Esophagus squamous epithelium (tissue), 5 donors: ENCODE measurements at places on chromosomes 5 and 9.

DNA sequence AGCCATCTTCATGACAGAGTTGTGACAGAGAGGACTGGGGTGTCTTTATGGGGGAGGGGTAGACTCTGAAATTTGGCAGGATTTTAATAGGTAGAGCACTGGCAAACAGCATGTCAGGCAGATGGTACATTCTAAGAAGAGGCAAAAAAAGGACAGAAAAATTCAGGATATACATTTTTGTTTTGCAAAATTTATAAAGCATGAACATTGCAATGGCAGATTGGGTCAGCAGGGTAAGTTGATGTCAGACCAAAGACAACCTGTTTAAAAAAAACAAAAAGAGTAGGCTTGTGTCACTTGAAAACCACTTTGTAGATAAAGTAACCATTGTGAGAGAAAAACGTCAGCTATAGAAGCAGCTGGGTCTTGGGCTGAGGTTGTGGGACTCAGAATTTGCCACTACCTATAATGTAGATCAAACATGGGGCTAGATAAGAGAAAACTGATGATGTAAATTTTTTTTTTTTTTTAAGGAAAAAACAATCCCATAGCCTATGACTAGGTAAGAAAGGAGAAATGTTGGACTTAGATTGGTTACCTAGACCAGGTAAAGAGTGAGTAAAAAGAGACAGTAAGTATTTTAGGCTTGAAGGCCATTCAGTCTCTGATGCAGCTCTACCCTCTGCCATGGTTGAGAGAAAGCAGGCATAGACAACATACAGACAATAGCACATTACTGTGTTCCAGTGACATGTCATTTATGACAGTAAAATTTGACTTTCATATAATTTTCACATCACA lies 8.3 kb downstream of the CAMK4 start:
- no peak for DNase-seq

GRCh38 chr9:14661421-14662059 lies 31.7 kb downstream of the ZDHHC21 start:
- DNase-seq = no peak

GRCh38 chr9:125484350-125485282 lies 222.4 kb downstream of the MAPKAP1 start:
- DNase-seq = no peak

- DNase-seq = no peak
These were observed 614.7 kb downstream of the EBF1 start for GRCh38 chr5:158485047-158485446.

DNA sequence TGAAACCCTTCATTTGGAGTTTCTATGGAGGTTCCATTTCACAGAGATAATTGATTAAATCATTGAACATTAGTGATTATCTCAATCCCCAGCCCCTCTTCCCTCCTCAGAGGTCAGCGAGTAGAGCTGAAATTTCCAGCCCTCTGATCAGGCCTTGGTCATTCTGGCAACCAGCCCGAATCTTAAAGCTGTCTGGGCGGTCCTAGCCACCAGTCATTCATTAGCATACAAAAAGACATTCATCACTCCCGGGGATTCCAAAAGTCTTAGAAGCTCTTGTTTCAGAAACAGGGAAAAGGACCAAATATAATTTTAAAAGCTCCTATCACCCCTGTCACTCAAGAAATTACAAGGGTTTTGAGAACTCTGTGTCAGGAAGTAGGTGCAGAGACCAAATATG lies 41.3 kb downstream of the ZNF474 start:
- no peak for DNase-seq

DNA sequence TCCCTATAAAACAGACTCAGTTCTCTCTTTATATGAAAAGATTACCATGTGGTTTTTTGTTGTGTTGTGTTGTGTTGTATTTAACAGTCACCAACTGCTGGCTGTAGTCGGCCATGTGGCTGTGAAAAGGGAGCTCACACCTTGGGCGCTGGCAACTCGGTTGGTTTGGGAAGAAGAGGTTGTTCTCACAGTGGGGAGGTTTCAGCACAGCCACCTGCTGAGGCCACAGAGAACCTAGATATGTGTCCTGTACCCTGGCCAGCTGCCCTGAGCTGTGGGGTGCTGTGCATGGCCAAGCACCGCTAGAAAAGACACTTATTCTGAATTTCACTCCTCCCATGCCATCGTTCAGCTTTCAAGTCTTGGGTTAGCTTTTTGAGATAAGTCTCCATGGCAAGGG lies 58.8 kb downstream of the SYK start:
- no peak for DNase-seq

DNA sequence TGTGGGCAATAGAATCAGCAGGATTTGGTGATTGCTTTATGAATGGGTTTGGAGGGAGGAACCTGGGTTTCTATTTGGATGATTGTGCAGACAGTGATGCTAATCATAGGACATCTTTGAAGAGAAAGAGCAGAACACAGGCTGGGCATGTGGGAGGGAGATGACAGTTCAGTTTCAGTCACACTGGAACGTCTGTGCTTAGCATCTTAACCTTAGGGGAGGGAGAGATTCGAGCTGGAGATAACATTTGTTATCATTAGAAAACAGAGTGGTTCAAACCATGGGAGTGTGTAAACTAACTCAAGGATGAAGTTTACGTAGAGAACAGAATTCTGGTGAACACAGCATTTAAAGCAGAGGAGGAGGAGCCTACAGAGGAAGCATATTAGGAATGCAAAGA lies 138.6 kb upstream of the PPP2R2B start:
- DNase-seq = no peak

DNA sequence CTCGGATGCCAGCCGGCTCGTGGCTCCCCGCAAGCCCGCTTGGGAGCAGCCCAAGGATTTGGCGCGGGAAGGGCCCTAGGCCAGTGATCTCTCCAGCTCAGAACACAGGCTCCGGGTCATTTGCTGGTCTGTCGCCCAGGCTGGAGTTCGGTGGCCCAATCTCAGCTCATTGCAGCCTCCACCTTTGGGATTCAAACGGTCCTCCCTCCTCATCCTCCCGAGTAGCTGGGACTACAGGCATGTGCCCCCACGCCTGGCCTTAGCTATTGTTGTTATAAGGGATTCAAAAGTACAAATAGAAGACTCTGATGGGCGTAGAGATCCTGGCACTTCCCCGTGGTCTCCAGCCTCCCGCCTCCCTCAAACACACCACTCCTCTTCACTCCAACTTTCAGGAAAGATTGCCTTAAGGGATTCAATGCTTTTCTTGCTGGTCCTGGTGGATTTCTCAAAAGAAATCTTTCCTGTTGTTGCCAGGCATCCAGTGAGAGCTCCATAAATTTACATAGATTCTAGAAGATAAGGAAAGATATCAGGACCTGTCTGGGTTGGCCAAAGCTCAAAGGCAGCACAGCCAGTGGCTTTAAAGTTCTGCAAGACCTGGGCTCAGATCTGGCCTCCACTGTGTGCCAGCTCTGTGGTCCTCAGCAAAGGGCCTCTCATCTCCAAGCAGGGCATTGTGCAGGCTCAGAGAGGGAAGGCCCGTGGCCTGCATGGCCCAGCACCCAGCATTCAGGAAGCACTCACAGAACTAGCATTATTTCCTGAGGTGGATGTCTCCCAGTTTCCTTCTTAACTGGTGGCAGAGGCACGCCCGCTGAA lies 1.0 kb downstream of the AIF1L start:
- no peak for DNase-seq

GRCh38 chr9:94250456-94250855 lies 8.6 kb upstream of the ZNF169 start:
- DNase-seq = no peak

DNA sequence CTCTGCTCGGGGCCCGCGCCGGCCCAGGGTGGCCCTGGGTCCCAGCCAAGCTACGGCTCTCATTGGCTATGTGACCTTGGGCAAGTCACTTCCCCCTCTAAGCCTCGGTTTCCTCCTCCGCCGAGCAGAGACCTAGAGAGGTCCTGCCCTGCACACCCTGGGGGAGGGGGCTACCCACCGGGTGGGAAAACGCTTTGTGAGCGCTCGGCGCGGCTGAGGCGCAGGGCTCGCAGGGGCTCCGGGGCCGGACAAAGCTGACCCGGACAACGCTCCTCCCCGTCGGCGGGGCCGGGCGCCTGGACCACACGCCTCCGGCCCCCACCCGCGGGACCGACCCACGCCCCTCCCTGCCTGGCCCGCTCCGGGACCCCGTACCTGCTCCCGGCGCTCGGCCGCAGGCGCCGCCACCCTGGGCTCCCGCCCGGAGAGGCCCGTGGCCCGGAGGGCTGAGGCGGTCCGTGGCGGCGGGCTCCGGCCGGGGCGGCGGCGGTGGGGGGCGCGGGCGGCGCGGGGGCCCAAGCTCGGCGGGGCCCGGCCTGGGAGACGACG lies 85.7 kb upstream of the MELK start:
- no peak for DNase-seq
